ENCODE measurements at places on chromosomes 4 and X. TPM values are rescaled to one million over a fixed set of nuclear protein-coding genes. Genes with fewer than 3 reads are reported as not detected.

Gene APLN
- total RNA-seq, result 0.86 TPM

GRCh38 chr4:126718136-126718535, 914.6 kb upstream of the INTU start:
- DNase-seq, result no peak

- DNase-seq, result no peak
Measured at GRCh38 chr4:75107755-75108612, 175.1 kb downstream of the PARM1 start.

- no peak for DNase-seq
Measured at GRCh38 chrX:115372152-115372551, 82.6 kb downstream of the LUZP4 start.

DNA sequence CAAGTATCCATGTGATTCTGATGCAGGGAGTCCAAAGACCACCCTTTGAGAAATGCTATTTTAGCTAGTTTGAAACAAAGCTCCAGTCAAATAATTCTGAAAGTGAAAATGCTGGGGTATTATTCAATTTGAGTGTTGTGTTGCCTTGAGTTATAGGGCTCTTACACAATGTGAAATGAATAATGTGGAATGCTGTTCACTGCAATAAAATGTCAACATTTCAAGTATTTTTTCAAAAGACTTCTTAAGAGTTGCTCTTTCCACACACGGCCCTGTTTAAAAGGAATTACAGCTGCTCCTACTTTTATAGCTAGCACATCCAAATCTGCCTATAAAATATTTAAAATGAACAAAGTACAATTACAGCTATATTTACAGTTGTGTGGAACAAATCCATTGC, 27.5 kb upstream of the PLS3 start:
- no peak for DNase-seq

Gene FAM184B
- 0.38 TPM for total RNA-seq

DNA sequence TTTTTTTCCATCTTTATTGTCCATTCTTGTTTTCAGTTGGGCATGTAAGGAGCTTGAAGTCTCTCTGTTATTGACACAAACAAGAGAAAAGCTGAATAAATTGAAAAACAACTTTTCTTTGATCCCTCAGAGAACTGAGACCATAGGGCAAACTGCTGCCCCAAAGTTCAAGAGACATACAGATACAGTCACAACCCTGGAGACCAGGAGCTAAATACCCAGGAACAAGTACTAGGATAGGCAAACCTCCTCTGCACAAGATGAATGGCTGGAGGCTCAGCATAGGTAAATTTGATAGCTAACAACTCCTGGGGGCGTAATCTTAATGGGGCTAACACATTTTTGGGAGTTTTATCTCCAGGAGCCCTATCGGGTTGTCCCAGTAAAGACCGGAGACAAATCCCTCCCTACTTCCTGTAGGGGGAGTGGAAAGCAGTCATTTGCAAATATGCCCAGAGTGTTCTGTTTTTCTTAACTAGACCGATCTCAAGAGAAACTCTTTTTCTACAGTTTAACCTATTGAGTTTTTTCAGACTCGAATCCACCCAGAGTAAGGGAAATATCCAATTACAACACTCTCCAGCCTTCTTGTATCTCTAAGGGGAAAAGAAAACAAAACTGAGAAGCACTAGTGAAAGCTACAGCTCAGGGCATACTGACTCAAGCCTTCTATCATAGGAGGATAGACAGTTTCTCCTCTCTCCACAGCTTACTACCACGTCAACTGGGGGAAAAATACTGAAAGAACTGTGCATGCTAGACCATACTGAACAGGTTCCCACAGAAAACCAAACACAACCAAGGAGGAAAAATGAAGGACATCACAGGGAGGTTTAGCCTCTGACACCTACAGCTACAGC, 23.1 kb downstream of the MAGEA8 start:
- no peak for DNase-seq

Gene INTU
- total RNA-seq, result 2.0 TPM

Gene IGBP1
- total RNA-seq, result 58.3 TPM

- DNase-seq, result no peak
Measured at GRCh38 chr4:169774466-169775445, 17.0 kb upstream of the HPF1 start.

- no peak for DNase-seq
Measured at GRCh38 chr4:138062929-138063328, 179.2 kb downstream of the SLC7A11 start.

DNA sequence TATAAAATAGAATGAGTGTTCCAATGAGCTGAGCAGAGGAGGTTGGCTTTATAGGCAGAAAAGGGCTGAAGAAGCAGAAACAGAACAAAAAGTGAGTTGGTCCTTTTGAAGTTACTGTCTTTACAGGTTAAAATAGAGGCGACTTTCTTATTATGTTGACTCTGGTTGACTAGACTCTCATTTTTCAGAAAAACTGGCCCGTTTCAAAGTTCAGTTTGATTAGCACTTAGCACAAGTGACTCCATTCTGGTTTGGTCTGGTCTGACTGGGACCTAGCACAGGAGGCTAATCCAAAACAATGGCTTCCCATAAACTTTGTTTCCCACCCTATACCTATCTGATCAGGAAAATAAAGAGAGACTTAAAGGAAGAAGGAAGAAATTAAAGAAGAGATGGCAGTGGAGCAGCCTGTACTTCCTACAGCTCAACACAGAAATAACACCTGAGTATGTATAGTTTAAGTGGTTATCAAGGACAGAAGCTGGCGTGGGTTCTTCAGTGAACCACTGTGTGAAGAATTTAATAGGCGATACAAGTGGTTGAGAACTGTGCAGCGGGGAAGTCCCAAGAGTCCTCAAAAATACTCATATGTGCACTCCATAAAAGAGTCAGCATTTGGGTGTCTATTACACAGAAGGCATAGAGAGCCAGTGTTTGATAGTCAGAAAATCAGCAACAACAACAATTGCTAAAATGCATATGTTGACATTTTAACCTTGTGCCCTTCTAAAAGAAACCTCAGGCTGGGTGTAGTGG, 554.8 kb upstream of the HTR2C start:
- no peak for DNase-seq

GRCh38 chr4:60039908-60040307, 1160.2 kb upstream of the ADGRL3 start:
- no peak for DNase-seq

DNA sequence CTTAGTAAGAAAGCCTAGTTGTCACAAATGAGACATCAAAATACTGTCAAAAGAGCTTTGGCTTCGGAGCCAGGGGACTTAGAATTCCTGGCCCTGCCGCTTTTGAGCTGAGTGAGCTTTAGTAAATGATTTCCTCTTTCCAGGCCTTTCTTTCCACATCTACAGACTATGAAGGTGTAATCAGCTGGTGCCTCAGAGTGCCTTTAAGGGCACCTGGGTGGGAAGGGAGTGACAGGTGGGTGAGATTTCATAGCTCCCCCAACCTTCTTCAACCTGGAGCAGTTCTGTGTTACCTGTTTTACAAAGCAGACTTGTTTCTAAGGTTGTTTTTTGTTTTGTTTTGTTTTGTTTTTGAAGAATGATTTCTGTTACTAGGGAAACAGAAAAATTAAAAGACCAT, 154.7 kb upstream of the BOD1L1 start:
- DNase-seq, result no peak

GRCh38 chrX:20913760-20914159, 460.5 kb upstream of the CNKSR2 start:
- DNase-seq, result no peak

Gene TMEM164
- 40.8 TPM for total RNA-seq

GRCh38 chr4:98653890-98654867, 4.2 kb downstream of the TSPAN5 start:
- no peak for DNase-seq

Gene SPACA5
- not detected for total RNA-seq

All from psoas muscle (tissue), 8 donors.